Left colon (tissue), 2 donors: ENCODE measurements at places on chromosomes 5 and 9.

DNA sequence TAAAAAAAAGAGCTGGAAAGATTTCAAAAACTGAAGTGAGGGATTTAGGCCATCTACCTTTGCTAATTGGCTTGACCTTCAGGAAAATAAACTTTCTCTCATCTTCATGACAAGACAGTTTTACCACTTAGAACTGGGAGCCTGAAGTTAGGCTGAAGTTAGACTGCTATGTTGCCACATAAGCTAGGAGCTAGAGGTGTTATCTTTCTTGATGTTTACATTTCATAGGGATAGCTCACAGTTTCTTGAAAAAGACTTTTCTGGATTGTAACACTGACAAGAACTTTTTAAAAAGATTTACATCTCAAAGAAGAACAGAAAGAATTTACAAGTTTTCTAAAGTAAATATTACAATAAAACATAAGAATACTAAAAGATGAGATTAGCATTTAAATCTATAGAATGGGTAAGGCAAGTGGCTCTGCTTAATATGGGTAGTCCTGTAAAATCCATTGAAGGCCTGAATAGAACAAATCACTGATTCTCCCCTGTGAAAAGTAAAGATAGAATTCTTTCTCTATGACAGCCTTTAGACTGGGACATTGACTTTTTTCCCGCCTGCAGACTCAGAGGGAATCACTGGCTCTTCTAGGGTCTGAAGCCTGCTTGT, 1665.4 kb upstream of the CDH9 start:
- no peak for DNase-seq

- DNase-seq: no peak
Measured at GRCh38 chr5:137091472-137091871, 407.7 kb downstream of the SPOCK1 start.

- DNase-seq: no peak
Measured at GRCh38 chr5:133294380-133294779, 242.6 kb downstream of the HSPA4 start.

- DNase-seq: no peak
Measured at GRCh38 chr9:123080444-123080843, 47.0 kb downstream of the GPR21 start.

DNA sequence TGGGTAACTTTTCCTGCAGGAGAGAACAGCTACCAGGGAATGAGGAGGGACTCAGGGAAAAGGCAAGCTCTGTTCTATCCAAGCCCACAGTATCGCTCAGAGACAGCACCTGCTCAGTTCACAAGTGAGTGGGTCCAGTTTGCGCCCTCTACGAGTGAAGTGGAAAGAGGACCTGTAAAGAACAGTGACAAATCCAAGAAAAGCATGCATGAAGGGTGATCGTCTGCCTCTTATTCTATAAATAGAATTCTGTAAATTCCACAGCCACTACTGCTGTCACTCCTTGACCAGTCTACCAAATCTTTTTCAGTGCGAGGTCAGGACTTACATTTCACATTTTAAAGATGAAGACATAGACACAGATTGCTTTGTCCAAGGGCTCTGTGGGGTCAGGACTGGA, 117.5 kb downstream of the ENTREP1 start:
- DNase-seq: no peak

GRCh38 chr5:35859101-35859661, 2.5 kb downstream of the IL7R start:
- DNase-seq: no peak

- DNase-seq: no peak
Measured at GRCh38 chr5:40227931-40228330, 451.8 kb upstream of the PTGER4 start.

DNA sequence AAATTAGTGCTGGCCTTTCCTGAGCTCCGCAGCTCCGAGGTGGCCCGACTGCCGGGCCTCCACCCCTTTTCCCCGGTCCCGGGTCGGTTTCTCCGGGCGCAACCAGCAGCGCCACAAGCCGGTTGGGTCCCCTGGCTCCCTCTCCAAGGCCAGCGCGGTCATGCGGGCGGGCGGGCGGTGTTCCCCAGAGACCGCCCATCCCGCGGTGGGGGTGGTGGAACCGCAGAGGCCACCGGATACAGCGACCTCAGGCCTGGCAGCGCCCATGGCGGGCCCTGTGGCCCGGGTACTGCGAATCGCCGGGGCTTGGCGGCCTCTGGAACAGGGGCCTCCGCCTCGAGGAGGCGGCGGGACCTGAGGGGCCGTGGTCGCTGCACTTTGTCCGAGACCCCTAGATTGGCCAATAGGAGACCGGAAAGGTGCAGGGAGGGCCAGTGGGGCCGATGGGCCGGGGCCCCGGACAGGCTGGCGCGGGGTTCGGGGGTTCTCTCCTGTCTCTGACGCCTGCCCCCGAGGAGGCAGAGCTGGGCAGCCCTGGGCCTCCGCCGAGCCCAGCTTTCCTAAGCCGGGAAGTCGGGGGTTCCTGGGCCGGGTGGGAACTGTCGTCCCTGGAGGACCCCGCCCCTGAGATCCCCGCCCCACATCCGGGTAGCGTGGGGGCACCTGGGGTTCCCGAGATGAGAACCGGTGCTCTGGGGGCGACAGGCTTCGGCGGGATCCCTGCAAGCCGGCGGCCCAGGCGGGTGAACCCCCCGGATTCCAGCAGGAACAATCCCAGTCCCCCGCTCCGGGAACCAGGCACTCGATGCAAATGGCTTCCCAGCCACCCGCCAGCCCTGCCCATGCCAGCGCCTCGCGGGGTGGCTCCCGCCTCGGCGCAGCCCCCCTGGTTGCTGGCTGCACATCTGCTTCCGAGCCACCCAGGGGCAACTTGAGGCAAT, 293.9 kb downstream of the ZSWIM6 start:
- peak; percentile 84 for DNase-seq

DNA sequence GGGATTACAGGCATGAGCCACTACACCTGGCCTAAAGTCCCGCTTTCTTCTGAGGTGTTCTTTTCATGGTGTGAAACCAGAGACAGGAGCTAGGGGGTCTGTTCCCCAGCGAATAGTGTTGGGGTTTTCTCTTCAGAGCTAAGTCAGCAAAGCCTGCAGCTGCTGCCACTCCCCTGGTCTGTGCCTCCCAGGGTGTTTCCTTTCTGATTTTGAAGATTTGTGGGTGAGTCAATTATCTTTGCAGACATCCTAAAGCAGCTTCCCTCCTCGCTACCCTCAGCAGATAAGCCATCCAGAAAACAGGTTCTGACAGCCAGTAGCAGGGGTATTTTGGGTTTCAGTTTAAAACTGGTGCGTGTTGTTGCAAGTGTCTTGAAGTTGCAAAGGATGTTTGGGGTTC, 72.0 kb upstream of the IQGAP2 start:
- DNase-seq: no peak

DNA sequence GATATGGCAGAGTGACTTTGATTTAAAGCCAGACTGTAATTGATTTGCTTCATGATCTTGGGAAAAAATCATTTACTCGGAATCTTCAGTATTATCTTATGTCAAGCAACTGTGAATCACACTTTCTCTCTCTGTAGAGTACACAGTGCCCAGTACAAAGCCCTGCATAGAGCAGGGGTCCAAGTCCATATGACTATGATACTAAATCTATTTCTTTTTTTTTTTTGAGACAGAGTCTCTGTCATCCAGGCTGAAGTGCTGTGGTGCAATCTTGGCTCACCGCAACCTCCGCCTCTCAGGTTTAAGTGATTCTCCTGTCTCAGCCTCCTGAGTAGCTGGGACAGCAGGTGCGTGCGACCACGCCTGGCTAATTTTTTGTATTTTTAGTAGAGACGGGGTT, 194.8 kb upstream of the SEMA6A start:
- DNase-seq: no peak

DNA sequence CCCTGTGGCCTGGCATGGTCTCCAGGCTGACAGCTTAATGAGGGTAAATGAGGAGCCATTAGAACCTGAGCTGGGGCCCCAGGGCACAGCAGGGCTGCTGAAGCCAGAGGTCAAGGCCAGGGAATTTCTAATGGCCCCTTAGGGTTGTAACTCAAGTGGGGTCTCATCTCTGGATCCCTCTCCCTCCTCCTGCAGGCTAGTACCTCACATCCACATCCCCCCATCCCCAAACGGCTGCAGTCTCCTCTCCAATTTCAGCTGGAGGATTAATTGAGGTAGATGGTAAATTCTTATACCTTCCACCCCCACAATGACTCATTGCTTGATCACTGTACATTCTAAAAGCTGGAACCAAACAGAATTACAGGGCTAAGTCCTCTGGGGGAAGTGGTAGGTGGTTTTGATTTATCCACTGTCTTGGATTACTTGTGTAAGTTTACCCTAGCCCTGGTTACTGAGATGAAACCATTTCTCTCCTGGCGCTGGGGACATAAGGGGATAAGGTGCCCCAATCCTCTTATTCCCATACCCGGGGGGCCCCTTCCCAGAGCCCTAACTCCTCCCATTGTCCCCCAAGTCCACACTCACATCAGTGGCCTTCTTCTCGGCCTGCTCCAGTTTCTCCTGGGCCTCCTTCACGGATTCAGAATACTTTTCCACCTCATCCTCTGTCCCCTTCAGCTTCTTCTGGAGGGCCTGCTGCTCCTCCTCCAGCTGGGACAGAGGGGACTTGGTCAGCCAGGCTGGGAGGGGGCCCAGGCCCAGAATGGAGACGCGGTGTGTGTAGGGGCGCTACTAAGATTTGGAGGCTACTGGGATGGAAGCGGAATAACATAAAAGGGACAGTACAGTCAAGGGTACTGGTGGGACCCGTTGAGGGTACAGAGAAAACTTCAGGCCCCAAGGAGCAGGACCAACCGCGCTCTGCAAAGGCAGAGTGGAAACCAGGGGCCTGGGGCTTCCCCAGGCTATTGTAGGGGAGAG, 875 bp downstream of the TPM2 start:
- DNase-seq: no peak

GRCh38 chr5:73626814-73627313, 868 bp downstream of the ARHGEF28 start:
- no peak for DNase-seq

GRCh38 chr5:168104350-168104749, 187.1 kb upstream of the WWC1 start:
- DNase-seq: peak; percentile 15

DNA sequence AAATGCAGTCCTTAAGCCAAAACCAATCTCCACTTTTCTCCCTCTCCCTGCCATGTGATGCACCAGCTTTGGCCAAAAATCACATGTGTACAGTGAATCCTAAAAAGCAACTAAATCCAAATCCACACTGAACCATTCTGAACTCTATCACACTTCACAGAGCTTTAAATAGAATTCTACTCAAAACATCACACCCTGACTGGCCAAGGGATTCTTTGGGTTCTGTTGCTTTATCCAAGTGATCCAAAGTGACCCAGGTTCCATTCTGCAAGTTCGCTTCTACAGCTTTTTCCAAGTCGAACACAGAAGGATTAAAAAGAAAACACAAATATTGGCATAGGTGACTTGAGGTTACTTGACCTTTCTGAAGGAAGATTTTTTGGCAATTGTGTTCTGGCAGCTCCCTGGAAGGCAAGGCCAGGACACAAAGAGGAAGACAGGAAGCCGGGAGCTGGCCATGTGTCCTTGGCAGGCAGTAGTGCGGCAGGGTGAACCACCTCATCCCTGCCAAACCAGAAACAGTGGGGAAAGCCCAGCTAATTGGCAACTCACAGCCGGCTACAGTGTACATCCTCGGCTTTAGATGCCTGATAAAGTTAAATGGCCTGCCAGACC, 115.0 kb downstream of the NFIB start:
- DNase-seq: peak; percentile 40

DNA sequence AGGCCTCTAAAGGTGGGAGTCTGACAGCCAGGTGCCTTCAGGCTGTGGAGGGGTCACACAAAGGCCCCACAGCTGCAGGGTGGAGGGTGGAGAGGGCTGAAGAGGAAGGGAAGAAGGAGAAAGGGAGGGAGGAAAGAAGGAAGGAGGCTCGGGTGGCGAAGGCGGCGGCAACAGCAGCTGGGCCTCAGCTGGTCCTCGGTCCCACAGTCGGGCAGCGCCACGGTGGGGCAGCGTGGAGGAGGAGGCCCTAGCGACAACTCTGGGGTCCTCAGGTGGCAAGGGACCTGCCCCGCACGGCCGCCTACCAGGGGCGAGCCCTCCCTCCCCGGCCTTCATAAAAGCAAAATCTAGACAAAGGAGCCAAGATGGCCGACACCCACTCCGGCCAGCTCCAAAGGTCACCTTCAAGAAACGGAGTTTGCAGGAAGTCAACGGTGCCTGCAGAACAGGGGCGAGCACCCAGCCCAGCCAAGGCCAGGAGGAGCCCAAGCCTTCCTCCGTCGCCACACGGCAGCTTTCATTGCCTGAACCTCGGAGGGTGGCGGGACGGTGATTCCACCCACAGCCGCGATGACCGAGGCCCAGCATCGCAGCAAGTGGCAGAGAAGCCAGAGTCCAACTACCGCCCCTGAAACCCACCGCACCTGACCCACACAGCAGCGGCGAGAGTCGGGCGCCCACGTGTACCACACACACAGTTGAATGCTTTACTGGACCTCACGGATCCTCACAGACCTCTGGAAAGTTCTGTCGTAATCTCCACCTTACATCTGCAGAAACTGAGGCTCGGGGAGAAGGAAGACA, 98.7 kb downstream of the VAV2 start:
- DNase-seq: no peak

GRCh38 chr5:134577796-134578577, 52.5 kb downstream of the JADE2 start:
- peak; percentile 89 for DNase-seq

GRCh38 chr9:23741351-23741750, 84.7 kb downstream of the ELAVL2 start:
- DNase-seq: no peak

GRCh38 chr5:131685516-131686171, 50.6 kb upstream of the RAPGEF6 start:
- DNase-seq: no peak

GRCh38 chr9:109887079-109887478, 107.1 kb downstream of the PALM2AKAP2 start:
- no peak for DNase-seq

DNA sequence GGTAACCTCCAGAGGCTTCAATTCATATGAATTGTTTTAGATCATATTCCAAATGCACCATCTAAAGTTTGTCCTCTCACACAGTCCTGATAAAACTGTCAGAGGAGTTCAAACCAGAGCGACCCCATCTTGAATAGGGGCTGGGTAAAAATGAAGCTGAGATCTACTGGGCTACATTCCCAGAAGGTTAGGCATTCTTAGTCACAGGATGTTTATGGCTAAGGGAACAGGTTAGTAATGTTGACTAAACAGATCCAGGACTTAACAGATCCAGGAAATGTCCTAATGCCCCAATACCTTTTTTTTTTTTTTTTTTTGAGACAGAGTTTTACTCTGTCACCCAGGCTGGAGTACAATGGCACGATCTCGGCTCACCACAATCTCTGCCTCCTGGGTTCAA, 192.6 kb upstream of the PRDM9 start:
- no peak for DNase-seq

GRCh38 chr5:145680169-145680568, 155.0 kb downstream of the PRELID2 start:
- no peak for DNase-seq
